ENCODE measurements at places on chromosomes 3 and 15.
A peak's percentile ranks its signal among the peaks of the same experiment; 100 is the strongest.

DNA sequence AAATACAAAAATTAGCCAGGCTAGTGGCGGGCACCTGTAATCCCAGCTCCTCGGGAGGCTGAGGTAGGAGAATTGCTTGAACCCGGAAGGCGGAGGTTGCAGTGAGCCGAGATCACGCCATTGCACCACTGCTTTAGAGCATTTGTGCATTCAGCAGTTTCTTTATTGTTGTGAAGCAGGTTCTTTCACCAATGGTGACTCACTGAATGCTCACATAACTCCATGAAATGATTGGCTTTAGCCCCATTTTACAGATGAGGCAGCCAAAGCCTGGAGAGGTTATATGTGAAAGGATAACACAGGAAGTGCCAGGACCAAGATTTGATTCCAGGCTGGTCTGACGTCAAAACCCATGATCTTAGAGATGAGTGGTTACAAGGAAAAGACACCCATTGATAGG, 195.2 kb downstream of the SLCO3A1 start:
- DNase-seq, result no peak

GRCh38 chr15:89117790-89118189, 29.5 kb downstream of the ABHD2 start:
- DNase-seq, result no peak

DNA sequence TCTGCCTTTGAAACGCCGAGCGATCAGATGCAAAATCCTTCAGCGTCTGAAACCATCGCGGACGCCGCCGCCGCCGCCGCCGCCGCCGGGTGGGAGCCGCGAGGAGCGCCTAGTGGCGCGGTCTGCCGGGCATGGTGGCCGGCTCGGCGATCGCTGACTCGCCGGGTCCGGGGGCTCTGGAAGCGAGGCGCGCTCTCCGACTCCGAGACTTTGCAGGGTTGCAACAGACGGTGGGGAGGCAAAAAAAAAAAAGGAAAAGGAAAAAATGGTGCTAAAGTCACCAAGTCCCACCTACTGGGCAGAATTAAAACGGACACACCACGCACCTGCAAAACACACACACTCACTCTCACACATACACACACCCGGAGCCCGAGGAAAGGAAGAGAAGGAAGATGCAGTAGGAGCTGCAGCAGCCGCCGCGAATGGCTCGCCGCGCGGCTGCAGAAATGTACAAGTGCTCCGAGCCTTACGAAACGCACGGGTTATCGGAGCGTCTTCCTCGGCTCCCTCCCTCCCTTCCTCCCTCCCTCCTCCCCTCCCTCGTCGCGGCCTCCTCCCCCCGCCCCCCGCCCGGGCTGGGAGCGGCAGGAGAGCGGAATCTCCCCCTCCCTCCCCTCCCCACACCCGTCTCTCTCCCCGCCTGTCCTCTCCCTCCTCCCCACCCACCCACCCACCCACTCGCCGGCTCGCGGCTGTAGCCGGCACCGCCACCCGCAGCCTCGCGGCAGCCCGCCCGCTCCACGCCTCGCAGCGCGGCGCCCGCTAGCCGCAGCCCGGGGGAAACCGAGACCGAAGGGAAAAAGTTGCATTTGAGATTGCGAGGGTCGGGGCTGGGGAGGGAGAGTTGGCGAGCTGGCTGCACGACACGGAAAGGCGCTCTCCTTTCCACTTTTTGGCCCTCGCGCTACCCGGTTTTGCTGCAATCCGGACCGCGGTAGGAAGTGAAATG, at the start of gene NTRK3:
TSS of gene NTRK3 (minus strand) at position 461 of the 952 bp plus-strand sequence. CDS start 586 bp downstream, outside the sequence.
- no peak for DNase-seq

GRCh38 chr3:136512381-136512780, 239.8 kb downstream of the STAG1 start:
- DNase-seq, result no peak

- no peak for DNase-seq
Observed at GRCh38 chr3:7000501-7000900, 139.6 kb downstream of the GRM7 start.

DNA sequence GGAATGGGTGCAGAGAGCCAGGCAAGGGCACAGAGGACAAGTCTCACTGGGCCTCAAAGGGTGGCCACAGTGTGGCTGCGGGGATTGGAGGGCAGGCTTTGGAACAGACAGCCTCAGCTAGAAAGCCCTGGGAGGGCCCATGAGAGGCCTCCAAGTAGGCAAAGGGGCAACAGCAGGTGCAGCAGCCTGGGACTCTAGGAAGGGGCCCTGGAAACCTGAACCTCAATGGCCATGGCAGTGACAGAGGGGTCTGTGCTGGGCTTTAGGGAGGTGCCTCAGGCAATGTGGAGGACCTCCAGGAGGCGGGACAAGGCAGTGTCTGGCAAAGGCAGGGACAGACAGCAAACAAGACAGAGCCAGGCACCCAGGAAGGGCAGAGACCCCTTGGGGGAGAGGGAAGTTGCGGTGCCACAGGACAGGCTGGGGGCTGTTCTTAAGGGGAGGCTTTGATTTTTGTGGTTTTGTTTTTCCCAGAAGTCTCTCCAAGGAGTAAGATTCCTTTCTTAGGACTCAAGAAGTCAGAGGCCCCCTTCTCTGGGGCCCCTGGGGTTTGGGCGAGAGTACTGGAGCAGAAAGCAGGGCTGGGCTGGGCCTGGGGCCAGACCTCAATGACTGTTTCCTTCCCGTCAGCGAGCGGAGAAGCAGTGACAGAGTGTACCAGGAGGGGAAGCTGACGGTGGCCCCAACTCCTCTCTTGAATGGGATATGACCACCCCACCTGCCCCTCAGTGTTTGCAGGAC, 9.7 kb downstream of the STOML1 start:
- no peak for DNase-seq

DNA sequence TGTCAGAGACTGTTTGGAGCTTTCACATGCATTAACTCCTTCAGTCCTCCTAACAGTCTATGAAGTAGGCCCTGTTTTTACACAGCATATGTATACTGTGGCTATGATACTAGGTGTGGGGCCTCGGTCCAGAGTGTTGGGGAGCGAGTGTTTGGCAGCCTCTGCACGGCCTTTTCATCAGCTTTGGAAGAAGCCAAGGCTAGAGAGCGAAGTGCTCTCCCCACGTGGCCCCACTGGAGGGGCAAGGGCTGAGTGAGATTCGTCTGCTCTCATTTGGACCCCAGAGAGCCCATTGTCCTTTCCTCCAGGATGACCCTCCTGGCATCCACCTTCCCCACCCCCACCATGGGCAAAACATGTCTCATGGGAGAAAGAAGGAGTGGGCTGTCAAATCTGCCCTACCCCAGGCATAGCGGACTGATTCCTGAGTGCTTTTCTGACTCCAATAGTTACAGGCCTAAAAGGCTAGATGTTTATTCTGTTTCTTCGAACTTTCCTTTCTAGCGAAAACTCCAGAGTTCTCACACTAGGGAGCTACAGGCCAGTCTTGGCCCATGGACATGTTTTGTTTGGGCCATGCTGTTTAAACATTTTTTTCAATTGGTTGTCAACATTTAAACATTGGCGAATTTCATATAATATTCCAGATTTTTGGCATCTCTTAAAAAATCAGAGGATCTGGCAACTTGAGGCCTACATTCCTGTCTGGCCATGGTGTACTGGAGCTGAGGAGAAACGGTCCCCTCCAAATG, 76.0 kb downstream of the EEFSEC start:
- DNase-seq, result no peak

DNA sequence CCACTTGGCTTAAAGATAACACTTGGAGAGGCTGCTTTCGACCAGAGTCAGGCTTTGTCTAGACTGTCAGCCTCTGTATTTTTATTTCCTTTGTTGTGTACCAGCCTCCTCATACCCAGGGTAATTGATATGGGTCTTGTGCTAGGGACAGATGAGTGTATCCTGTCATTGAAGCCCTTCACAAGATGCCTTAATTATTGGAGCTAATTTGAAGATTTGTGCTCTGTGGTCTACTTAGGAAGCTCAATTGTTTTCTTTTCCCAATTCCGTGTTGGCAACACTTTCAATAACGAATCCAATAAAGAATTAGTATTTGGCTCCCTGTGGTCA, 60.5 kb upstream of the DPH6 start:
- DNase-seq, result no peak

GRCh38 chr3:185661772-185662171, 75.7 kb downstream of the SENP2 start:
- DNase-seq, result no peak

- DNase-seq, result no peak
Observed at GRCh38 chr3:63328365-63328764, 50.3 kb downstream of the SYNPR start.

- DNase-seq, result no peak
Observed at GRCh38 chr3:52774066-52774713, 3.2 kb upstream of the ITIH1 start.

- DNase-seq, result no peak
Observed at GRCh38 chr3:51687431-51688205, 16.6 kb downstream of the TEX264 start.

DNA sequence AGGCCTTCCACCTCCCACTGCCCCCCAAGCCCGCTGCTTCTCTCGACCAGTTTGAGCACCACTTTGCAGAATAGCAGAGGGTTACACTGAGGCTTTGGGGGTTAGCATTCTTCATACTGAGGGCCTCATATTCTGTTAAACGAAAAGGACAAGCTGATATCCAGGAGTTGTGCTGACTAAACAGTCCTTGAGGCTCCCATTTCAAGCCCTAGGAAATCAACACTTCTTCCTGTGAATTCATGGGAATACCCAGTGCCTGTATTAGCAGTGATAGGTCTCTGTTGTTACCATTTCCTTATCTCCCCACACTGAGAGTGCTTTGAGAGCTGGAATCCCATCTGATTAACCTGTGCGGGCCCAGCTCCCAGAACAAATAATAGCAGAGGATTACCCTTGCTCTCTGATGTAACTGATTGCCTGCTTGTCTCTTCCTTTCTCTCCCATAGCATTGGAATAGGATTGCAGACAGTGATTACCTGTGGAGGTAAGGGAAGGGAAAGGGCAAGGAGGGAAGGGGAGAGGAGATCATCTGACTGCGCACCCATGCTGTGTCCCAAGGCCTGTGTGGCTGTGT, 930 bp downstream of the FBXW12 start:
- no peak for DNase-seq

DNA sequence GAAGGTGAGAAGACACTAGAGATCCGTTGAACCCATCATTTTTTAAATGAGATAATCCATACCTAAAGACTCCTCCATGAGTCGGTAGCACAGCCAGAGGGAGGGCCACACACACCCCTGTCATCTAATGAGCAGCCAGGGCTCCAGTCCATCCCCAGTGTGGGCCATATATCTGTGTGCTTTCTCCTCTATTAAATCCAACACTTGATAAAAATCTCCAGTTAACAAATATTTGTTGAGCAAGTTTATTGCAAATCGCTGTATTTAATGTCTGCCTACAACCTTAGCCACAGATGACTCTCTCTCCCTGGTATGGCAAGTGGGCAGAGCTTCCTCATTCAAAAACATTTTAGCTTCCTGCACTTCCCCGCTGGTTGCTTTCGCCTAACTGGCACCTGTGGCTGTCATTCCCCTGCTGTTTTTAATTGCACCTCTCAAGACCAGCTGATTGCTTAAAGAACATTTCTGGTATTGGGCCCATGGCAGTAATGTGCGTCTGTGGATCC, 82.8 kb downstream of the SMAD3 start:
- DNase-seq, result no peak

- DNase-seq, result no peak
Observed at GRCh38 chr3:50408443-50408944, 49.2 kb upstream of the TMEM115 start.

- DNase-seq, result no peak
Observed at GRCh38 chr15:86125775-86126174, 46.1 kb downstream of the AGBL1 start.

- no peak for DNase-seq
Observed at GRCh38 chr3:52509753-52510328, 14.7 kb downstream of the STAB1 start.

DNA sequence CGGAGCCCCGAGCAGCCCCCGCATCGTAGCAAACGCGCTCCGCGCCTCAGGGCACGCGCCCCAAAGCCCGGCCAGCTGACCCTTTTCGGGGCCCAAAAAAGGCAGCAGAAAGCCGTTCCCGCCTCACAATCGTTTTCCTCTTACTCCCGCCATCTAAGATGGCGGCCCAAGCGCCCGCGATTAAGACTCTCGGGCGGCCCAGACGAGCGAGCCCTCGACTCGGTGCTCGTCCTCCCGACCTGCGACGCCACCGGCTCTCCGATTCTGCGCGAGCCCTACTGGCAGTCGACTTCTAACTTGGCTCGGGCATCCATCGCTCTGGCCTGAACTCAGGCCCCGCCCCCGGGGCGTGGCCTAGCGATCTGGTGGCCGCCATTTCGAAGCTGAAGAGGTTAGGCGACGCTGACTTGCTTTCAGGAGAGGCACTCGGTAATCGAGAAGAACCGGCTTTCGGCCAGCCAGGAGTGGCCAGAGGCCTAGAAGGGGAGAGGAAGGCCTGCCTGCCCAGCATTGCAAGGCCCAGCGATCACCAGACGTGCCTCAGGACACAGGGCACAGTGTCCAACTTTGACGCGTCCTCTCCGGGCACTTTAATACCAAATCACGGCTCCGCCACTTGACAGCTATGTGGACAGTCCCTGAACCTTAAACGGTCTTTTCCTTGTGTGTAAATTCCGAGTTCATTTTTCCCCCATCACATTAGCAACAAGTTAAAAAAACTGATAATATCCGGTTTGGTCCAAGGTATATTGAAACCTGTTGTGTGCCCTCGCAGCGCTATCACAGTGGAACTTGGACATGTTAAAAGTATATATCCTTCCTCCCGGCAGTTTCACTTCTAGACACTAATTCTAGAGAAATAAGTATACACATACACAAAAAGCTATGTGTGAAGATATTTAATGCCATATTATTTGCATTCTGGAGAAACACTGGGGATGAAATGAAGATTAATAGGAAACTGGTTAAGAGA, at the start of gene RAF1:
TSS of gene RAF1 (minus strand) at position 182 of the 973 bp plus-strand sequence. CDS start 45,396 bp downstream, outside the sequence.
- peak; percentile 87 for DNase-seq

- DNase-seq, result no peak
Observed at GRCh38 chr15:46242935-46243334, 608.1 kb downstream of the SQOR start.

GRCh38 chr15:93033434-93034045, 55.5 kb downstream of the RGMA start:
- no peak for DNase-seq

- DNase-seq, result no peak
Observed at GRCh38 chr15:68656438-68656739, 77.6 kb downstream of the CORO2B start.

GRCh38 chr3:124455891-124456290, 274.4 kb upstream of the UMPS start:
- DNase-seq, result no peak

- no peak for DNase-seq
Observed at GRCh38 chr3:172034786-172035685, 4.3 kb upstream of the FNDC3B start.

GRCh38 chr3:14303336-14304100, 98.9 kb upstream of the SLC6A6 start:
- DNase-seq, result no peak

- DNase-seq, result no peak
Observed at GRCh38 chr3:188126934-188127333, 27.0 kb upstream of the LPP start.

- no peak for DNase-seq
Observed at GRCh38 chr3:97960551-97960950, 11.7 kb downstream of the RIOX2 start.

GRCh38 chr3:155919728-155920127, 49.3 kb downstream of the GMPS start:
- DNase-seq, result no peak

GRCh38 chr3:36210840-36211651, 169.3 kb upstream of the STAC start:
- no peak for DNase-seq

GRCh38 chr3:5568451-5568850, 380.9 kb downstream of the EDEM1 start:
- DNase-seq, result no peak
